GM23338 (cell line): ENCODE measurements at places on chromosomes 4 and X. TPM values are rescaled to one million over a fixed set of nuclear protein-coding genes. Genes with fewer than 3 reads are reported as not detected.

CYBB gene
- polyA plus RNA-seq, result 0.06 TPM in 1 of 2 replicates, not detected in the other

GRCh38 chrX:141839856-141840255 lies 1.7 kb downstream of the MAGEC3 start:
- H3K27ac ChIP-seq, result no peak overlapping the region
- DNase-seq, result no peak
- H3K36me3 ChIP-seq, result no peaks in the 10 kb centered on the region
- no peaks in the 10 kb centered on the region for H3K27me3 ChIP-seq

DNA sequence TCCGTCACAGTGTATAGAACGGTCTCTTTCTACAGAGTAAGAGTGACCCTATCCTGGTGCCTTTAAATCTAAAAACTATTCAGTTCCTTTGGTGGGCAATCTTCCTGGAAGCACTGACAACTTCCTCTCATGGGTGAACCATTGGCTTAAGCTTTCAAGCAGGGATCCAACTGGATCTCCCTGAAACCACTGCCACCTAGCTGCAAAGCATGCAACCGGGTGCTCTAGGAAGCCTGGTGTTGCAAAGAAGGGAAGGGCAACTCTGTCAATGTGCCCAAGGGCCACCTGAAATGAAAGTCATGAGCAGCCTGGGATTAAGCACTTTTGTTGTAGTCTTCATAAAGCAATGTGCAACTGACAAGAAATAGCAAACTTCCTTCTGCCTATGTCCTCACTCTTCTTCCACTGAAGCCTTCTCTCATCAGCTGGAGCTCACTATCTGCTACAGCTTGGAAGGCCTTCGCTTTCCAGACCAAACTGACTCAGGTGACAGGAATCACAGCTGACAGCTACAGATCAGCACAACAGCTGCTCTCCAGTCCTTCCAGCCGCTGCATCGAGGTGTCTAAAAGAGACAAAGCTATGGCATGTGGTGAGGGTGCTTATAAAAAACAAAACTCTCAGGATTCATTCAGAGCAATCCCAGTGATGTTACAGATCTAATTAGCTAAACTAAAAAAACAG lies 46.1 kb downstream of the SETD7 start:
- no peak overlapping the region for H3K4me3 ChIP-seq
- no peaks in the 10 kb centered on the region for H3K36me3 ChIP-seq
- no peak overlapping the region for H3K27ac ChIP-seq

DNA sequence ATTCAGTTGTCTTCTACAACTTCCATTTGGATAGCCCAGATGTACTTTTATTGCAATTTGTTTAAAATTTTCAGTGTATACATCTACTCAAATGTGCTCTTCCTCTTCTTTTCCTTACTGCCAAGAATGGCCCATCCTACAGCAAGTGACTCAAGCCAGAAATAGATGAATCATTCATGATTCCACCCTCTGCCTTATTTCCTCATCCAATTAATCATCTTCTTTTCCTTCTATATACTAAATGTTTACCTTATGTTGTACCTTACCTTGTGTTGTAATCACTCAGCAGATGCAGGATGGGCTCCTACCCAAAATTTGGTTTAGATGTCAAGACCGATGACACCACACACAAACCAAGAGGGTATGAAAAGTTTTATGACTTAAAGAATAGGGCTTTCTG lies 437.8 kb downstream of the GRXCR1 start:
- H3K36me3 ChIP-seq, result no peaks in the 10 kb centered on the region
- no peaks in the 10 kb centered on the region for H3K27me3 ChIP-seq
- DNase-seq, result no peak

DNA sequence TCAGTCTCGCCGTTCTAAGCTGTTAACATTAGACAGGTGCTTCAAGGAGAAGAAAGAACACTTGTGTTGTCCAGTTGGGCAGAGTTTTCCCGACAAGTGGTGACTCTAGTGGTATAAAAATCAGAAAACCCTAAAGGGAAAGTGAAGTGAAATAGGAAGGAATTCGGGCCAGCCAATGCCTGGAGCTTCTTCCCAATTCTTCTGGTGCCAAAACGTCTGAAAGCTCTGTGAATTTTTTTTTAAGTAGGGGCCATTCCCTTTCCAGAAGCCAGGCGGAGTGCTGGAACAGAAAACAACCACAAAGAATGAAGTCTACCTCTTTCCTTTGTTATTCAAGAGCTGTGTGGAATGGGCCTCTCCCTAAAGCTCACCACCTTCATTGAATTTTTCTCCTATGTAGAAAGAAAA lies 43.1 kb upstream of the PPARGC1A start:
- 0 out of 2 replicates have a peak overlapping the region, but pooled peaks have one; percentile 4 for H3K27ac ChIP-seq
- H3K27me3 ChIP-seq, result no peaks in the 10 kb centered on the region
- H3K4me1 ChIP-seq, result peaks cover 40% of the 10 kb centered on the region
- H3K4me3 ChIP-seq, result peak overlapping the region; percentile 20; the same call in 1 of the 2 replicates
- peak; percentile 88 for DNase-seq
